ENCODE measurements at places on chromosomes 1 and 21.

DNA sequence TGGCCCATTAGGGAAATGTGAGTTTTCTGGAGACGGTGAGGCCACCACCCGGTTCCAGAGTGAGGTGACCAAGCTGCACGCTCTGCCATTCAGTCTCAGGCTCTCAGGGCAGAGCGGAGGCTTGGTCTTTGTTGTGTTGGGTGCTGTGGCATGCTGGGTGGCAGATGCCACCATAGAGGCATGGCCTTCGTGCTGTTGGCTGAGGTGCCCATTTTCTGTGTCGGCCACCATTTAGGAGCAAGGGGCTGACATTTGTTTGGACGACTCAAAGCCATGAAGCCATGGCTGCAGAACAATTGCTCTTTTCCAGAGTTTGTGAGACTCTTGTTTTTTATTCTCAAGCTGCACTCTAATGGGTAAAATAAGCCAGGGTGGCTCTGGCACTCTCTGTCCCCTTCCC is 36.8 kb upstream of the PWP2 start:
- no peak overlapping the region for H3K27ac ChIP-seq
- no peak for DNase-seq
- no peaks in the 10 kb centered on the region for H3K4me1 ChIP-seq

DNA sequence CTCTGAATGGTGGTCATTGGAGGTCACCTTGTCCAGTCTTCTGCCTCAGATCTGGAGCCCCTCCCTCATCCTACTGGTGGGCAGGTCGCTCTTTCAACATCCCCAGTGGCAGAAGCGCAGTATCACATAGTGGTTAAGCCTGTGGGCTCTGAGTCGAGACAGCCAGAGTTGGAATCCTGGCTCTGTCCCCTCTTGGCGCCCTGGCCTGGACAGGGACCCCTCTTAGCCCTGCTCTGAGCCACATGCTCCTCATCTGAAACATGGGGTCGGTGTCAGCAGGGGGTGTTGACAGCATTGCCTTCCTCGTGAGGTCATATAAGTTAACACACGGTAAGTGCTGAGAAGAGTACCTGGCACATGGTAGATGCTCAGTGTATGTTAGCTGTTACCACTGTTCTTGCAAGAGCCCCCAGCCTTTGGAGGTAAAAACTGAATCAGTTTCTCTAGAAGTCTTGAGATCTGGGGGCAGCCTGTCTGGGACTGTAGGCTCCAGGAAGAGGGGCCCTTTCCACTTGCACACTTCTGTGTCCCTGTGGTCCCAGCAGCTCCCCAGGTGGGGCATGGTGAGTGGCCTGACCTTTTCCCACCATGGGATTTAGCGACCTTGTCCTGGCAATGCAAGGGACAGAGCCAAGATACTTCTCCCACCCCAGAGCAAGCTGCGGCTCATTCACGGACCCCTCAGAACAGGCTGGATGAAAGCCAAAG is 6.4 kb downstream of the ZC3H12A start:
- no peak overlapping the region for H3K27ac ChIP-seq
- peaks cover 66% of the 10 kb centered on the region for H3K4me1 ChIP-seq
- peaks cover 18% of the 10 kb centered on the region for H3K36me3 ChIP-seq
- no peaks in the 10 kb centered on the region for H3K27me3 ChIP-seq

DNA sequence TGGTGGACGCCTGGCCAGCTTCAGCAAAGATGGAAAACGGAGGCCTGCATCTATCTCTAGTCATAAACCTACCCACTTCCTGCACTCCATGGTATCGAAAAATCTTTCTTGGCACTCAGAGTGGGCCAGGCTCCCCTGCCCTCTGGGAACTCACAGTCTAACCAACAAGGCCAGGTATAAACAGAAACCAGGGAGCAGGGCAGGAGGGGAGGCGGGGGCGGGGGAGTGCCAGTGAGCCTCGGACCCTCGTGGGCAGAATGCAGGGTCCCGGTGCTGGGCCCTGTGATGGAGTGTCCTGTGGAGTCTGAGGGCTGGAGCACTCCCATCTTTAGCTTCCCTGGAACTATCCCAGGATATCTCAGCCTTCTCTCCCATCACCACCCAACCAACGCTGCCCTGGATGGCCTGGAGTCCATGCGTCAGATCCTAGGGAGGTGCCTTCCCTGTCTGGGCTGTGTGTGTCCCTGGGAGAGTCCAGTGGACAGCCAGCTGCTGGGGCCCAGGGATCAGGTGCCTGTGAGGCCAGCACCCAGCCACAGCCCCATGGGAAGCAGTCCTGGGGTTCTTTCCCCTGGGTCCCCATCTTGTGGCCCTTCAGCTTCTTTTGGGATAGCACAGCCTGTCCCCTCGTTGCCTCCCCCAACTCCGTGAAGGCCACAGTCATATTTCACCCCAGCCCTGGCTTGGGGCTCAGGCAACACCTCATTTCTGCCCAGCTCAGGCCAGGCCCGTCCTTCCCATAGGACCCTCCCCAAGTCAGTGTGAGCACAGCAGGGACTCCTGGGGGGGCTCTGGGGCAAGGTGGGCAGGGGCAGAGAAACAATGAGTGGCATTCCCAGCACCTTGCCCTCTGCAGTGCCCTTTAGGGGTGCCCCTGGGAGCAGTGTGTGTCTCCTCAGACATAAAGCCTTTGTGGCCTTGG is 1.1 kb upstream of the EPS8L3 start:
- no peaks in the 10 kb centered on the region for H3K4me1 ChIP-seq
- H3K27me3 ChIP-seq = no peaks in the 10 kb centered on the region
- H3K27ac ChIP-seq = no peak overlapping the region

GRCh38 chr1:167707942-167708341 is 13.8 kb upstream of the MPZL1 start:
- H3K27me3 ChIP-seq = no peaks in the 10 kb centered on the region
- no peak for DNase-seq
- no peak overlapping the region for H3K4me3 ChIP-seq
- H3K27ac ChIP-seq = no peak overlapping the region
- no peaks in the 10 kb centered on the region for H3K36me3 ChIP-seq

DNA sequence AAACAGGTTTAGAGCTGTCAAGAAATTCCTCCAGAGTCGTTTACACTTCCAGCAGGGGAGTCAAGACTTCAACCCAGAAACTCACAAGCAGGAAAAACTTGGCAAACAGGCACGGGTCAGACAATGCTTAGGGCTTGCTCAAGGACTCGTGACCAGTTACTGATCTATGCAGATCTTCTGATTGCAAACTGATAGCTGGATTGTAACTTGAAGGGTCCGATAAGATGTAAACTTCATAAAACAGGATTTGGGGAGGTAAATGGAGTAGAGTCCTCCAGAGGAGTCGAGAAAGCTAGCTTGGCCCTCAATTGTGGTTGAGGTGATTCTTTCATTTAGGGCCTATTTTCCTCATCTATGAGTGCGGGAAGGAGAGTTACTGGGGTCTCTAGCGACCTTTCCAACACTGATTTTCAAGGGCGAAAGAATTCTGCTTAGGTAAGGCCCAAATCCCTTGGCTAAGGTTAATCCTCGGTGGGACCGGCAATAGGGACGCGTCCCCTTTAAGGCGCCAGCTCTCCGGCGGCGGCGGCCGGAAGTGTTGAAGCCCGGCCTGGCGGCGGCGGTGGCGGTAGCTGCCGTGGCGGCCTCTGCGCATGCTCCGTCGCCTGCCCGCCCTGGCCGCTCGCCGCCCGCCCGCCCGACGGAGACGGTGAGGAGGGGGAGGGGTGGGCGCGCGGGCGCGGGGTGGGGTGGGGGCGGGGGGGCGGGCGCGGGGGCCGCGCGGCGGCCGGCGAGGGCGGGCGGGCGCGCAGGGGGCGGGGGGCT is at the start of gene GMEB1:
GMEB1 (plus strand) TSS at position 594 of the 765 bp plus-strand sequence. CDS start 14,829 bp downstream, outside the sequence.
- peaks cover 4% of the 10 kb centered on the region for H3K4me1 ChIP-seq
- peak; percentile 83 for DNase-seq
- H3K4me3 ChIP-seq = peak within 1 kb of the TSS; percentile 89
- H3K27me3 ChIP-seq = no peaks in the 10 kb centered on the region

- H3K4me1 ChIP-seq = no peaks in the 10 kb centered on the region
- no peaks in the 10 kb centered on the region for H3K36me3 ChIP-seq
- H3K27me3 ChIP-seq = no peaks in the 10 kb centered on the region
- H3K27ac ChIP-seq = no peak overlapping the region
- no peak for DNase-seq
Measured at GRCh38 chr1:62844030-62844429, 60.1 kb downstream of the ATG4C start.

All from pancreas (tissue), 10 donors.